ENCODE measurements at places on chromosomes 11 and 22.

GRCh38 chr11:33722590-33723234 is 13.5 kb downstream of the CD59 start:
- no peak for DNase-seq

GRCh38 chr22:20777420-20778177 is 3.7 kb downstream of the SERPIND1 start:
- peak; percentile 67 for DNase-seq

DNA sequence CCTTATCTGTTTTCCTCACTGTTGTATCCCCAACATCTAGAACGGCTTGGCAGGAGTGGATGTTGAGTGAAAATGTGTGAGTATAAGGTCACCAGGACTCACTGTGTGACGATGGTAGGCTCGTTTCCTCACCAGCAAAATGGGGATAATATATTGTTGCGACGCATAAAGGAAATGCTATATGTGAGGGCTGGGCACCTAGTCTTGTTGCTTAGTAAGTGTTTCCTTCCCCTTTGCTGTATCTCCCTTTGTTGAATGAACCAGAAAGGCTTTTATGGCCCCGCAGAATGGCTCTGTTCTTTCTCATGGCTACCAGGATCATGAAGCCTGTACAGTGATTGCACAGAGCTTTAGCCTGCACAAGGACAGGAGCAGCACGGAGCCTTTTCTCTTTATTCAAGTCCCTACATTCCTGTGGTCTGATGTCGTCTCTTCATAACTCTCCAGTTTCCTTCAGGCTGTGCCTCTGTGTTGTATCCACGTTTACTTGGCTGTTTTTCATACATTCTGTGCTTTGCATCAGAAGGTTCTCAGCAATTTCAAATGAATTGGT is 5.4 kb downstream of the TNRC6B start:
- DNase-seq, result peak; percentile 63

DNA sequence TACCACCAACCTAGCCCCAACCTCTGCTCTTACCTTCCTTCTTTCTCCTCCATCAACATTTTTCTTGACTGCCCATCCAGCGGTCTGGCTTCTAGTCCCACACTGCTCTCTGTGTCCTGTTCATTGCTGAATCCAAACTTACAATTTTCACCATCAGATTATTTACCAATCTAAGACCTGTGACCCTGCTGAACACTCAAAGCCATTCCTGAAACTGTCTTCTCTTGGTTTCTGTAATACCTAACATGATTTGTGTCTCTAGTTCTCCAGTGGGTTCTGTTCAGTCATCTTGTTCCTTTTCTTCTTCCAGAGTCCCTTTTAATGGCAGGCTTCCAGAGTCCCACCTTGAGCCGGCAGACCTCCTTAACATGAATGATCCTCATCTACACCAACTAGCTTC is 24.1 kb downstream of the RRAS2 start:
- DNase-seq, result no peak

DNA sequence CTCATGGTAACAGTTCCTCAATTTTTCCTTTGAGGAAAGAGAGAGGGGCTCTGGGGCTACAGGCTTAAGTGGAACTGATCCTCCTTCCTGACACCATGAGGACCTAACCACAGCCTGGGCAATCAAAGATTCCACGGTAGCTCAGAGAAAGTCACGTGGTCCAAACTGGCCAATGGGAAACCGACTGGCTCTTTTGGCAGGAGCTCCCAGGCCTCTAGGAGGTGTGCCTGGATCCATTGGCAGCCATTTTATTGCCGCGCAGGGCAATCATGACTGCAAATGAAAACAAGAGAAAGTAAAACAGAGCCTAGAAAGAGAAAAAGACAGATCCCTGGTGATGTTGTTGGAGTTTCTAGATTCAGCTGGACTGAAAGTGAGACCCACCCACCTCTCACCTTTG is 27.3 kb upstream of the ASPHD2 start:
- no peak for DNase-seq

DNA sequence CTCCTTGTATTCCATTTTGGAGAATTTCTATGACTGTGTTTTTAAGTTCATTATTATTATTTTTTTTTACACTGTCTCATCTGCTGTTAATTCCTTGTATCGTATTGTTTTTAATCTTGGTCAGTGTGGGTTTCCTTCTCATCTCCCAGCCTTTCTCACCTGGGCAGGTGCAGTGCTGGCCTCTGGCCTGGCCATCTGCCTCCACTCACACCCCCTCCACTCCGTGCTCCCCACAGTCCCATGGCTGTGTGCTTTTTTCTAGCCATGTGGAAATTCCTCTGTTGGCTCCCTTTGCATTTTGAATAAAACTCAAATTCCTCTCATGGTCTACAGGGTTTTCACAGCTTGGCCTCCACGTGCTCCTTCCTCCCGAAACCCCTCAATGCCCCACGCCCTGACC is 50.3 kb upstream of the LINC01488 start:
- no peak for DNase-seq

DNA sequence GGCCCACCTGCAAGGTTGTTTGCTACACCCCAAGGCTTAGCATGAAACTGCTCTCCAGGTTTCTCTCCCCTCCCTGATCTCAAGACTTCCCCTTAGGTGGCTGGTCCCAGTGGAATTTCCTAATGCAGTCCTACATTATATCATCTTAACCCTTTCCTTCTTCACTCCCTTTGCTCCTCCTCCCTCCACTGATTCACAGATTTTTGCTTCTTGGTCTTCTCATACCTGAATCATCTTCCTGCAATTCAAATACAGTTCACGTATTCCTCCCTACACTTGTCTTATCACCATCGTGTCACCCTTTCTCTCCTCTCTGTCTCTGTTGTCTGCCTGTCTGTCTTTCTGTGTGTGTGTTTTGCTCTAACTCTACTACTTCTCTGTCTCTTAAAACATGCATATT is 17.0 kb downstream of the MMP10 start:
- DNase-seq, result no peak

DNA sequence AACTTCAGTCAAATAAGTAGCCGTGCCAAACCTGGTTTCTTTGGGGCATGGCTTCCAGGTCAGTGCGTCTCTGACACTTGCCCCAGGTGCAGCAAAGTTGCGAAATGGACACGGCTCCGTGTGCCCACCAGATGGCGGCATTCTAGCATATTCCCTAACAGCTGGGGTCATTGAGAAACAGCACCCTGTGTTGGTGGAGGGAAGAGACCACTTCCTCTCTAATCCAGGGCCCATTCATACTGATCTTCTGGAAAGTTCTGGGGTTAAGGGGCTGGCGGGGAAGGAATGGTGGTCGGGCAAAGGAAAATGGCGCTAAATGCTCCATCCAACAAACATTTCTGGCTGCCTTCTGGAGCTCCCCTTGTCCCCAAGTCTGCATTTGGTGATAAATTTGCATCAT is 141.2 kb upstream of the TIMP3 start:
- no peak for DNase-seq

DNA sequence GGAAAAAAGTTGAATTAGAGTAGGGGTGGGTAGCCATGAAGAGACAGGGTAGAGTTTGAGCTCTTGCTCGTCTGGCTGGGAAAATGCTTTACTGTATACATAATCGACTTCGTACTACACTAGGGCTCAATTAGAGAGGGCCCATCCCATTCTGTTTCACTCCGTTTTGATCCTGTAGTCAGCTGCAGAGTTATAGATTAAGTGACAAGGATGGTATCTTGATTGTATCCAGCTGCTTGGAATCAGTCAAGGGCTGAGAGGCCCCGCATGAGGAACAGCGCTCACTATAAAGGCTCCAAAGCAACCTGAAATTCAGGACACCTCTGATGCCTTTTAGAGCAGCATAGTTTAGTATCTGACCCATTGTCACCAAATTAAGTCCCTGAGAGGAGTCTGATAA is 81.6 kb downstream of the ALX4 start:
- no peak for DNase-seq

- no peak for DNase-seq
Measured at GRCh38 chr11:36398231-36398953, 102.3 kb downstream of the PRR5L start.

- no peak for DNase-seq
Measured at GRCh38 chr11:66685276-66686099, 7.8 kb upstream of the RBM4B start.

DNA sequence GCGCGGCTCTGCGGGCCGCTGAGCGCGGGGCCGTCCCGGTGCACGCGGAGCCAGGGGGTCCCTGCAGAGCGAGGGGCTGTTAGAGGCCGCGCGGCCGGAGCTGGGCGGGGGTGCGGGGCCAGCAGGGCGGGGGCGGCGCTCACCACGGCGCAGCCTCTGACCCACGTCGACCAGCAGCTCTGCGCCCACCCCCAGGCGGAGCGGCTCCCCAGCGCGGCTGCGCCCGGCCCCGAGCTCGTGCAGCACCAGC is 385 bp upstream of the SCO2 start:
- DNase-seq, result no peak

- peak; percentile 59 for DNase-seq
Measured at GRCh38 chr22:38924347-38924952, 33.0 kb upstream of the APOBEC3A start.

GRCh38 chr11:94128746-94129511 is at the start of gene PANX1:
Gene PANX1, plus strand, starts transcription at chr11:94128841. Its CDS starts 472 bp downstream, at chr11:94129313.
- no peak for DNase-seq

DNA sequence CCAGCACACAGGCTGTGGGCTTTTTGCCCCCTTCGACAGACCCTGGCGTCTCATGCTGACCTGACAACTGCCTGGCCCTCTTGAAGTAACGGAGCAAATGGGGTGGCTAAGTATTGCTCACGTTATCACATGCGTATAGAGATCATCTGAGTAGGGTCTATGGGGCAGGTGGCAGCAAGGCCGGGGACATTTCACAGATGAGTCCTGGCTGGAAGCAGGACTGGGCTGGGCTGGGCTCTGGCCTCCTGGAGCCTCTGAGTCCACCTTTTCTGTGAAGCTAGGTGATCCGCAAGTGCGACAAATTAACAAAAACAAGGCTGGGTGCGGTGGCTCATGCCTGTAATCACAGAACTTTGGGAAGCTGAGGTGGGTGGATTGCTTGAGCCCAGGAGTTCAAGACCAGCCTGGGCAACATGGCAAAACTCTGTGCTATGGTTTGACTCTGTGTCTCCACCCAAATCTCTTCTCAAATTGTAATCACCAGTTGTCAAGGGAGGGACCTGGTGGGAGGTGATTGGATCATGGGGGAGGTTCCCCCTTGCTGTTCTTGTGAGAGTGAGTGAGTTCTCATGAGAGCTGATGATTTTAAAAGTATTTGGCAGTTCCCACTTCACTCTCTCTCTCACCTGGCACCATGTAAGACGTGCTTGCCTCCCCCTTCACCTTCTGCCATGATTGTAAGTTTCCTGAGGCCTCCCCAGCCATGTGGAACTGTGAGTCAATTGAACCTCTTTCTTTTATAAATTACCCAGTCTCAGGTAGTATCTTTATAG is 122.0 kb downstream of the MPPED1 start:
- no peak for DNase-seq

DNA sequence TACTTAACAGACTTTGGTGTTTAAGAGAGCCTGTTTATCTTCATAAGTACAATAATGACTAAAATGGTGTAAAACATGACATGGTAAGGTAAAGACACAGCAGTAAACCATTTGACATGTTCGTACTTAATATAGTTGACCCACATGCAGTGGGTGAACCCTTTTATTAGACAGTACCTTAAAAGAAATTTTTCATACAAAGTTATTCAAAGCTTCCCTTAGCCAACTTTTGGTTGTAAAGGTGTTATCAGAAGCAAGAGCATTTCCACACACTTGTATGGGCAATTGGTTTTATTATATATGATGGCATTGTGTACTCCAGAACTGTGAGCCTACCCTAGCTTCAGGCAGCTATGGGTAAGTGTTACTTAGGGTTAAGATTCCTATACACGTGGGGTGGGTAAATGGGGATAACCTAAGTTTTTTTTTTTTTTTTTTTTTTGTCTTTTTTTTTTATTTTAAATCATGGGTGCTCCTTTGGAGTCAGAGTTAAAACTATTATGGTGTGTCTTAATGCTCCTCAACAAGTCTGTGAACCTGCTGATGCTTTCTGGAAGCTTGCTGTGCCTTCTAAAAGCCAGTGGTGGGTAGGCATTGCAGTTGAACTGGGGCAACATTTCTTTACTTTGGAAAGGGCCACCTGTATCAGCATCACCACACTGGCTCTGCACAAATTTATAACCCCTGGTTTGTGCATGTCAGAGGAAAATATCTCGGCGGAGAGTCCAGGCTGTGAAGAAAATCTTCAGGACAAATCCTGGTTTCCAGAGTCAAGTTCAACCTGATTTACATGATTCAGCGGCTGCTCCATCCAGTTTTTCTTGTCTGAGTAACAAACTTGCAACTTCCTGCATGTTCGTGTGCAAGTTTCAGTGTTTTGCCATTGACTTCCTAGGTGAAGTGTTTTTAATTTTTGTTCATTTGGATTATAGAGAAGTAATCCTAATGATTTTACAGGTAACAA is 3.3 kb downstream of the PCF11 start:
- no peak for DNase-seq

GRCh38 chr11:68082481-68082880 is 38.7 kb downstream of the CHKA start:
- no peak for DNase-seq

DNA sequence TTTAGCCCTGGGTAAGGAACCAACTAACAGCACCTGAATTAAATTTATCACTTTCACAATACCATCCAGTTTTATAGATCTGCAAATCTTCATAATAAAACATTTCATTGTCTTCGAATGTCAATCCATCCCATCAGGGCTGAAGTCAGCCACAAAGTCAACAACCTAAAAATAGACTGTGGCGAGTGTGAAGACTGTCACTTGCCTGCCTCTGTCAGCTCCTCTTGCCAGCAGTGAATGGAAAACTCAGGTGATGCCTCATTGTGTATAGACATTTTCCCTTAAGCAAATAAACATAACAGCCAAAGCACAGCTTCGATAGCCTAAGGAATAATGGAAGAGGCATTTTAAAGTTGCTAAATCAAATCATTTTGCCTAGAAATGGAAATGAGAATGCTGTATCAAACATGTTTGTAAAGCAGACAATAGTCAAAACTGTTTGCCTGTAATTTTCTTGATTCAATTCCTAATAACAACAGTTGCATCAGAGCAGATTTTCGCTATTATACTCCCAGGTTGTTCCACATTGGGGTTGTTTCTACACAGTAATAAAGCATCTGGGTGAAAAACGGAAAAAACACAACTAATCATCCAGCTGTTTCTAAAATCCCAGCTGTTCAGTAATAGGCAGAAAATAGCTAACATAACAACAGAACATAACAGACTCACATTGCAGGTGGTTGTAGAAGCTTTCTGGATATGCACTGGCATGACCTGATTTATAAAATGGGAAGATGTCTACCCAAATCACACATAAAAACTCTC is 15.7 kb downstream of the KCNA4 start:
- DNase-seq, result no peak

DNA sequence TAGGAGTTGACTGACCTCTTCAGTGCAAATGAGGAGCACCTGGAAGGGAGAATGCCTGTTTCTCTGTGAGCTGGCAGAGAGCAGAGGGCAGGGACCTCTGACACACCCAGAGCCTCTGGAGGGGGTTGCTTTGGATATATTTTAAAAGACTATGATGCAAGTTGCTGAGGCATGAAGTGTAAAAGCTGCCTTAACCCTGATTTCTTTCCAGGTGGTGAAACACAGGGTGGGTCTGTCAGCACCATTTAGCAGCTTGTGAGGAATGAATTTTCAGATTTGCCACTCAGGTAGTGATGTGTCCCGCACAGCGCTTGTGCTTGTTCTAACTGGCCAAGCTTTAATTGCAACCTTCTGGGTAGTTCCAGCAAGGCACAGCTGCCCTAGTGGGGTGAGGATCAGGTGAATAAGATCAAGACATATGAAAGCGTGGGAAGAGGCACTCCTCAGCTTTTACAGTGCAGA is 90.2 kb downstream of the SWAP70 start:
- no peak for DNase-seq

All from AG04449 (cell line).